Activated effector memory CD4-positive, alpha-beta T cell treated with anti-CD3 and anti-CD28 coated beads, Interleukin-2, amount 50 U/mL, for 16 hours (primary cell): ENCODE measurements at places on chromosomes 2 and 18.
A peak's percentile ranks its signal among the peaks of the same experiment; 100 is the strongest.

DNA sequence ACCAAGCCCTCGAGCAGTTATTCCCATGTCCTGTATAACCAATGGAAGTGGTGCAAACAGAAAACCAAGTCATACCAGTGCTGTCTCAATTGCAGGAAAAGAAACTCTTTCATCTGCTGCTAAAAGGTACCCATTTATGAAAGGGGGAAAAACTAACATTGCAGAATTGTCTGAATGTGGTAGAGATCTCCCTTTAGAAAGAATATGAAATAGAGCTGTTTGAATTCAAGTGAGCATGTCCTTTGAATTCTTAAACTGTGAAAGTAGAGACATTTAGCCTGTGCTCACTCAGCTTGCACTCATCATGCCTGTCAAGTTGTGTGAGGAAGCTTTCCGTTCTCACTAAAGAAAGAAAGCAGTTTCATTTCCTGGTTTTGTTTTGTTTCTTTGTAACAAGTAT is 87.4 kb downstream of the EML4 start:
- DNase-seq, result no peak

DNA sequence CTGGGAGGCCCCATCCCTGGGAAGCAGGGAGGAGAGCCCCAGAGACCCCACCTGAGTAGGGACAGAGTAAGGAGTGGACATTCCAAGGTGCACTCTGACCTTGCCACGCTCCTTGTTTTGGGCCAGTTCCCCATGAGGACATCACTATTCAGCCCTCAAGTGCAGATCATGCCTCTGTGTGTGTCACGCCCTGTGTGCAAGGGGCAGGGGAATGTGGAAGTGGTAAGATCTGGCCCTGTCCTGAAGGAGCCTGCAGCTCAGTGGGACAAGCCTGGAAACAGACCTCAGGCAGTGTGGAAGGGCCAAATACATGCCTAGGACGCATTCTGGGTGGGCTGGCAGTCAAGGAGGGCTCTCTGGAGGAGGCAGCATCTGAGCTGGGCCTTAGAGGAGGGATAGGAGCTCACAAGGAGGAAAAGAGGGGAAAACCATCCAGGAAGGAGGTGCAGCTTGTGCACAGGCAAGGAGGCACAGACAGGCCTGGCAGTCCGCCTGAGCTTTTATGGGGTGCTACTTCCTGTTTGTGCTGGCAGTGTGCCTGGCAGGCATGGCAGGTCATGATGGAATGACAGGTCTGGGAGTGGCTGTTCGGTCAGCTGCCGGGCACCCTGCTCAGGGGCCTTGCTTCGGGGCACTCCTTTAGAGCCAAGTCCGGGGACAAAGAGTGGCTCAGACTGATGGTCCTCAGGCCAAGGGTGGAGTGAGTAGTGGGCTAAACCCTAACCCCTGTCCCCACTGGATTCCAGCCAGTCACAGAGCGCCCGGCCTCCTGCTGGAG is 3.3 kb downstream of the KLHL30 start:
- DNase-seq, result no peak

DNA sequence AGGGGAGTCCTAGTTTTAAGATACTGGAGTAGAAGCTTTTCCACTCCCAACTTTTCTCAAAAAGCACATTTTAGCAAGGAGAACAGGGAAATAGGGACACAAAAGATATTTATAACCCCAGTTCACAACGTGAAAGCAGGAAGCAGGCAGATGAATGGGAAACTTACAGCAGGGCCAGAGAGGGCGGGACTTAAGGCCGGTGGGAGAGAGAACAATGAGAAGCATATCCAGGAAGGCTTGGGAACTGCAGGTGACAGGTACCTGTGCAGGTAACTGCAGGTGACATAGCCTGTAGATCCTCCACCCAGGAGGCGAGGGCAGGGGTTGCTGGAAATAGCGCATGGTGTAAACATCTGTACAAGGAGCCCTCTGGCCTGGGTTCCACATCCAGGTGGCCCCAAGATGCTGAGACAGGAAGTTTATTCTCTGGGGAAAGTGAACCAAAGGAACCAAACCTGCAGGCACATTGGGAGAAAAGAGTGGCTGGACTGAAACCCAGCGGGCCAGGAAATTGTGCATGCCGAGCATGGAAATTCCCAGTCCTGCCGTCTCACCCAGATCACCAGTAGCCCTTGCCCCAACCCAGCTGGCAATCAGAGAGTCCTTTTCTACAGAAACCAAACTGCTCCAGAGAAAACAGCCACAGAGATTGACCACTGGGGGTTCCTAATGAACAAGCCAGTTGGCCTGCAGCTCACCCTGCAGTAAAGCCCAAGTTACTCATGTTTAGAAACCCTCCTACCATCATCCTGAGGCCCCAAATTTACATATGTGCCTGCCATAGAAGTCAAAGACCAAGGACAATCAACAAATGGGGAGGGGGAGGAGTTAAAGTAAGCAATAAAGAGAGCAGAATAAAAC is 24.3 kb upstream of the COL6A3 start:
- DNase-seq, result peak; percentile 55

GRCh38 chr2:150020221-150020620 is 432.6 kb upstream of the MMADHC start:
- no peak for DNase-seq
